Stimulated activated CD8-positive, alpha-beta memory T cell treated with anti-CD3 and anti-CD28 coated beads, Interleukin-4, amount 100 ng/mL, for 1 hour (primary cell): ENCODE measurements at places on chromosomes 16 and 17.

DNA sequence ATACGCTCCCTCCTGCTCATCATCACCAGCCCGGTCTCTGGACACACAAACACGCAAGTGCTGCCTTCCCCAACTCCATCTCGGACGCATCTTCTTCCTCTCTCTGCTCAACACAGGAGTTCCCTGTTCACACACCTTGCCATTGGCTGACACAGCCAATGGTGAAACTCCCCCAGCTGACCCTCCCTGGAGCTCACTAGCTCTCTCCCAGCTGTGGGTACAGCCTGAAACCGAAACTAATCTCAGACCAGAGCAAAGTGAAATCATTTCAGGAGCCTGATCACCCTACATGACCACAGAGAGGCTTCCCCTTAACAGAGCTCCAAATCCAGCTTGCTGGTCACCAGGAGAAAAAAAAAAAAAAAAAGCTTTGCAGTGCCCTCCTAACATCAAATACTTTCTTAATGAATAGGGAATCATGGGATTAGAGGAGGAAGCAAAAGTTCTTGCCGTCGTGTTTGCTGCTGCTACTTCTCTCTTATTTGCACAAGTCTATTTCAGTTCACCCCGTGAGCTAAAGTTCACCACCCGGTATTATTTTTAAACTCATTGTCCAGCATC, 8.3 kb downstream of the CUEDC1 start:
- peak; percentile 9 for DNase-seq

DNA sequence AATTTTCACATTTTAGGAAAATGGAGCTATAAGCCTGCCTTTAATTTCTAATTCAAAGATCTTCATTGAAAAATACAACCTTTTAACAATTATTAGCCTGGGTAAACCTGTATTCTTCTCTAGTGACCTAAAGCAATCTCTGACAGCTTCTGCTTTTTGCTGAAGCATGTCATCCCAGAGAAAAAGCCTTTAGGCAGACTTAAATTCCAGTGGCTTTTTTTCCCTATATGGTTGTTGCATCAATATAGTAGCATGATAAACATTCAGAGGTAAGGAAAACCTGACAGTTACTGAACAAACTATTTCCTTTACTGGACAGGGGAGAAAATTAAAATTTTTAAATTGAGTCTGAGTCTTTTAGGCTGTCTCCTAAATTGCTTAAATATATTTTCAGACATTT, 7.8 kb upstream of the EVI2A start:
- DNase-seq, result no peak

DNA sequence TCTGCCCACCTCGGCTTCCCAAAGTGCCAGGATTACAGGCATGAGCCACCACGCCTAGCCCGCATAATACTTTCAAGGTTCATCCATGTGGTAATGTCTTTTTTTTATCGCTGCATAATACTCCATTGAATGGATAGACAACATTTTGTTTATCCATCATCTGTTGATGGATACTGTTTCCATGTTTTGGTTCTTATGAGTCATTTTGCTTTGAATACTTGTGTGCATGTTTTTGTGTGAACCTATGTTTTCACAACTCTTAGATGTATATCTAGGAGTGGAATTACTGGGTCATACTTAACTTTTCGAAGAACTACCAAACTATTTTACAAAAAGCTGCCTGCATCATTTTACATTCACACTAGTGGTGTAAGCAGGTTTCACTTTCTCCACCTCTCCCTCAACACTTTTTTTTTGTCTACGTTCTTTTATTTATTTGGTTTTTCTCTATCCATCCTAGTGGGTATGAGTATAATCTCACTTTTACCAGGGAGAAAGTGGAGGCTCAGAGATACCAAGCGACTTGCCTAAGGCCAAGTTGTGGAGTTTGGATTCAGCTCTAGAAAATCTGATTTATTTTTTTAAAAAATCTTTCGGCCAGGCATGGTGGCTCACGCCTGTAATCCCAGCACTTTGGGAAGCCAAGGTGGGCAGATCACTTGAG, 151.2 kb downstream of the CMIP start:
- DNase-seq, result no peak

GRCh38 chr17:27940503-27941428, 47.6 kb upstream of the LYRM9 start:
- no peak for DNase-seq

GRCh38 chr16:87598431-87598830, 3.9 kb upstream of the JPH3 start:
- no peak for DNase-seq

- no peak for DNase-seq
These were observed 238.8 kb upstream of the CDH5 start for GRCh38 chr16:66127459-66128370.

DNA sequence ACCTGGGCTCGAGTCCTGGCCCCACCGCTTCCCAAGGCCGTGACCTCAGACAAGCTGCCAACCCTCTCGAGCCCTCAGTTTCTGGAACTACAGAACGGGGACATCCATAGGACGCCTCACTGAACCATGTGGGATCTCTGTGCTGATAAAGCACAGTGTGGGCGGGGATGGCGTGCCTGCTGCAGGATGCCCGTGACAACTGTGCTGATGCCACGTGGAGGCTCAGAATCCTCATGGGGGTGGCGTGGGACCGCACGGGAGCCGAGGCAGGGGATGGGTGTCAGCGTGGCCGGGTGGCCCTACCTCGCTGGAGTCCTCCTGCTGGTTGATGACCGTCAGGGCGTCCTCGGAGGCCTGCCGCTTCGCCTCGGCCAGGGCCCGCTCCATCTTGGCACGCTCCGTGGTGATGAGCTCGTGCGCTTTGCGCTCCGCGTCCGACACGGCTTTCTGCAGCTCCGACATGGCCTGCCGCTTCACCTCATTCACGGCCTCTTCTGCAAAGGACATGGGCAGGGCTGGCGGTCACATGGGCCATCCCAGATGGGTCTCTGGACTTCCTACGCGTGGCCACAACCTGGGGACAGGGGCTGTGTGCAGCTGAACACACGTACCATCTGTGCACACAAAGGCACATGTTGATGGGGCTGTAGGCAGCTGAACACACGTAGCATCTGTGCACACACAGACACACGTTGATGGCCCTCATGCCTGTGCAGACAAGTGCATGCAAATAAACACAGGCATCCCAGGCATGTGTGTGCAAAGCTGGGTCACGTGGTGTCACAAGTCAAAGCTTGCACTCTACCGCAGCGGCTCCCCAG, 12.7 kb upstream of the PABPN1L start:
- DNase-seq, result no peak

GRCh38 chr17:39393736-39394135, 7.7 kb downstream of the FBXL20 start:
- no peak for DNase-seq

GRCh38 chr16:73063854-73064211, 15.9 kb upstream of the ZFHX3 start:
- DNase-seq, result no peak

- DNase-seq, result no peak
These were observed 2.4 kb downstream of the CDH11 start for GRCh38 chr16:65119435-65119834.

- DNase-seq, result no peak
These were observed 3.0 kb downstream of the RHBDF2 start for GRCh38 chr17:76497979-76498875.

GRCh38 chr16:8905795-8906591, 23.8 kb downstream of the LITAFD start:
- no peak for DNase-seq

DNA sequence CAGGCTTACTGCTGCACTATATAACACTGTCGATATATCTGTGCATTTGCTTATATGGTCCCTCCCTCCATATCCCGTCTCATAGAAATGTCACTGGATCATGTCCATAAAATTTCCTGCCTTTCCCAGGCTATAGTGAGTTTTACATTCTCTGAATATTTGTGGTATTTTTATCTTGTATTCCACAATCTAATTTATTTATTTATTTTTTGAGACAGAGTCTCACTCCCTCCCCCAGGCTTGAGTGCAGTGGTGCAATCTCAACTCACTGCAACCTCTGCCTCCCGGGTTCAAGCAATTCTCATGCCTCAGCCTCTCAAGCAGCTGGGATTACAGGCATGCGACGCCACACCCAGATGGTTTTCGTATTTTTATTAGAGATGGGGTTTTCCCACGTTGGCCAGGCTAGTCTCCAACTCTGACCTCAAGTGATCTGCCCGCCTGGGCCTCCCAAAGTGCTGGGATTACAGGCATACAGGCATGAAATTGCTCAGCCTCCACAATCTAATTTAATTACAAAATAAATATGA, 12.9 kb downstream of the TRIM37 start:
- no peak for DNase-seq

DNA sequence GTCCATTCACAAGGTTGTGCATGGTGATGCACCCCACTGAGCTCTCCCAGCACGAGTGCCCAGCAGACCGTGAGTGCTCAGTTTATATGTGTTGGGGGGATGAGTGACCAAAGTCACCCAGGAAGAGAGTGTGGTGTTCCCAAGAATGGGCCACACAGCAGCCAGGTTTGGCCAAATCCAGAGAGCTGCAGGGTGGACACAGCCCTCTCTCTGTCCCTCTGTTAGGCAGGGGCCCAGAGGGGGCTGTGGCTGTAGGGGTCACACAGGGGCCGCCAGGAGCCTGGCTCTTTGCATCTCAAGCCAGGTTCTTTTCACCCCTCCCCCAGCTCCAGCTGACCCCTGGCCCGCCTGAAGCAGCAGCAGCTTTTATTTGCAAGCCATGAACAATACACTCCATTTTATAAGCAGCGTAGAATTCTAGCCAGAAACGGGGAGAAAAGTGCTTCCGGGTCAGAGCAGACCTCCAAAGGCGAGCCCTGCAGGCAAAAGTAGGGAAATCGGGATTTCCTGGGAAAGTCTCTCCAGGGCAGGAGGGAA, 13.3 kb downstream of the COTL1 start:
- DNase-seq, result no peak

DNA sequence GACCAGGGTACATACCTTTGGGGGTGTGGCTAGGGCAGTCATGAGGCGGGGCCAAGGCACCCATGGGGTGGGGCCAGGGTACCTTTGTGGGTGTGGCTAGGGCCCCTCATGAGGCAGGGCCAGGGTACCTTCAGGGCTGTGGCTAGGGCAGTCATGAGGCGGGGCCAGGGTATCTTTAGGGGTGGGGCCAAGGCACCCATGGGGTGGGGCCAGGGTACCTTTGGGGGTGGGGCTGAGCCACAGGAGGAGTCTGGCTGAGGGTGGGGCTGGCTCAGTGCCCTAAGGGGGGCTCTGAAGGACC, 3.5 kb downstream of the GNG13 start:
- no peak for DNase-seq

GRCh38 chr17:81858967-81859905, 1.1 kb downstream of the P4HB start:
- no peak for DNase-seq

- no peak for DNase-seq
These were observed 19.3 kb upstream of the PABPN1L start for GRCh38 chr16:88885693-88886280.

DNA sequence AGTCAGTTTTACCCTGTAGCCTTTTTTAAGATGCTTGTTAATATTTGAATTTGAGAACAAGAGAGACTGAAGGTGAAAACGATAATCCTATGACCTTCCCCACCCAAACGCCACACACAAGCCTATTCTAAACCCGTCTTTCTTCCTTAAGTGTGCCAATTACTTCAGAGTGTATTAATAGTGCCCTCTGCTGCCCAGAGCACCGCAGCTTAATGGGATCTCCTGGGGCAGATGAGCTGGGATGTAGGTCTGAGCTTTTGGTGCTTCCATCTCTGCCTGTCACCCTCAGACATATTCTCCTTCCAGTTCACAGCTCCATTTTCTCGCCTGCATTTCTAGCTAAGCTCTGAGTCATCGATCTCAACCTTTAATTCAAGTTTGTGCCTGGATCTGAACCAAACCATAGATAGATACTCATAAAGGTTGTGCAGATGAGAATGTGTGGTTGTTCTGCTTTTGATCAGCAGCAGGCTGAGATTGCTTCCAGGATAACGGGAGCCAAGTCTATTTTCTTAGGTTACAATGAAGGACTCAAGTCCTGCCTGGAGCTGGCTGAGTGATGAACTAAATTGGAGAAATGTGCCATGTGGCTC, 46.4 kb upstream of the CDH13 start:
- no peak for DNase-seq

DNA sequence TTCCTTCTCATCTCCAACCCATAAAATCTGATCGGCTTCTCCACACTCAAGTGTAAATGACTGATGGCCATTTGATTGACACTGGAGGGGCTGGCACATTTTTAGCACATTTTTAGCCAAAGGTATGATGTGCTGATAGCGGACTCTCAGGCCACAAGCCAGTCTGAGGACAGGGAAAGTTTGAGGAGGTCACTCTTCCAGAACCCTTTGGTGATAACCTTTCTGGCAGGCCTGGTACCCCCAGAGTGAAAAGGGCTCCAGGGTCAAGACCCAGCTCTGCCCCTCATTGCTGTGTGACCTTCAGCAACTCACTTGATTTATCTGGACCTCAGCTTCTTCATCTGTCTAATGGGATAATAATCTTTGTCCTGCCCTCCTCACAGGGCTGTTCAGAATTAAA, 1.7 kb upstream of the NLRC5 start:
- no peak for DNase-seq

- DNase-seq, result no peak
These were observed 405.1 kb downstream of the TOX3 start for GRCh38 chr16:52141871-52142270.

DNA sequence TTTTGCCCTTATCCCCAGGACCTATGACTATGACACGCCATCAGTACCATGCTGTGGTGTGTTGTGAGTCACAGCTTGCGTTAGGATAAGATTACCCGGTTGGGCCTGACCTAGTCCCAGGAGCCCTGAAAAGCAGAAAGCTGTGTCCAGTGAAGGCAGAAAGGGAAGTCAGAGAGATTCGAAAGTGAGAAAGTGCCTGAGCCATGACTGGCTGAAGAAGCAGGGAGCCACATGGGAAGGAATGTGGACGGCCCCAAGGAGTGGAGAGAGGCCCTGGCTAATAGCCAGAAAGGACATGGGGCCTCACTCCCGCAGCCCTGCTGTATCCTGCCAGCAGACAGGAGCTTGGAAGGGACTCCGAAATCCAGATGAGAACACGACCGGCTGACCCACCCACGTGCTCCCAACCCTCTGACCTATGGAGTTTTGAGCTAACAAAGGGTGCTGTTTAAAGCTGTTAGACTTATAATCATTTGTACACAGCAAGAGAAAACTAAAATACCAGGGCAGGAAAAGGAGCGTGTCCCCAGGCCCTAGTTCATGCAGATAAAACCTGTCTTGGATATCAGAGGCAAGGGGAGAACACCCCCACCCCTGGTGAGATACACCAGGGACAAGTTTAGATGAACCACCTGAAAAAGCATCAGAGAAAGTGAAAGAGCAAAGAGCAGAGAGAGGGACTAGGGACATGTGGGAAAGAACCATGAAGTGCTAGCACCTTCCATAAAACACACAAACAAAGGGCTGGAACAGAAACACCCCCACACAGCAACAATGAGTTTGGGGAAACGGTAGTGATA, 115.3 kb downstream of the SLC39A11 start:
- no peak for DNase-seq

DNA sequence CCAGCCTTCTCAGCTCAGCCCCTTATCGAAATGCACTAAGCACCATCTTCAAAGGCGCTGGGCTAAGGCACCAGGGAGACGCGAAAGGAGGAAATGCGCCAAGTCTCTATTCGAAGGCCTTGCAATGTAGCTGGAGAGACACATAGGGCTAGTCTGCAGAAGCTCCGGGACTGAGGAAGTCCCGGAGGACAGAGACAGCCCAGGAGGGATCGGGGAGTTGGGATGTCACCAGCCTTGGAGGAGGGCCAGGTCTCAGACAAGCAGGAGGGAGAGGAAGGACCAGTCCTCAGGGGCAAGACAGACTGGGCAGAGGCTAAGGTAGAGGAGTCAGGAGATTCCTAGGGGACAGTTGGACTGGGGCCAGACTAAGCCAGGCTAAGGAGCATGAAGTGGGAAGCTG, 8.5 kb downstream of the C17orf100 start:
- no peak for DNase-seq

- DNase-seq, result no peak
These were observed 256.4 kb upstream of the IRX3 start for GRCh38 chr16:54542805-54543505.

- no peak for DNase-seq
These were observed 2.3 kb upstream of the LHX1 start for GRCh38 chr17:36934692-36935630.
